Calu3 (cell line): ENCODE measurements at places on chromosomes 12 and 14. TPM values are rescaled to one million over a fixed set of nuclear protein-coding genes. Genes with fewer than 3 reads are reported as not detected.
A peak's percentile ranks its signal among the peaks of the same experiment; 100 is the strongest.

DNA sequence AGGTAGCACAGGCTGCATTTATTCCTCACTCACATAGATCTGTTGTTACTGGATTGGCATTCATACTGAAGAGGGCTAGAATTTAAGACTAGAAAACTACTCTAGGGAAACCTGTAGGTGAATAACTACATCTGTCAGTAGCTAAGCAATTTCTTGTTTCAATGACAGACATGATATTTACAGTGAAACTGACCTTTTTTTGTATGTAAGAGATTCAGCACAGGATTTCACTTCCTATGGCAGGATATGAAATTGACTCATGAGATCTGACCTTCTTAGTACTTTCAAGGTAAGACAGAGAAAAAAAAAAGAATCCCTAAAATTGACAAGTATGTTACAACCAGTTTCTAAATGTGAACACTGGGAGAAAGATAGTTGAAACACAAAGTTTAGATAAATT, 189.8 kb upstream of the SLC16A7 start:
- DNase-seq: no peak

GRCh38 chr14:106309423-106309822, 783.0 kb downstream of the TMEM121 start:
- no peak for DNase-seq

DNA sequence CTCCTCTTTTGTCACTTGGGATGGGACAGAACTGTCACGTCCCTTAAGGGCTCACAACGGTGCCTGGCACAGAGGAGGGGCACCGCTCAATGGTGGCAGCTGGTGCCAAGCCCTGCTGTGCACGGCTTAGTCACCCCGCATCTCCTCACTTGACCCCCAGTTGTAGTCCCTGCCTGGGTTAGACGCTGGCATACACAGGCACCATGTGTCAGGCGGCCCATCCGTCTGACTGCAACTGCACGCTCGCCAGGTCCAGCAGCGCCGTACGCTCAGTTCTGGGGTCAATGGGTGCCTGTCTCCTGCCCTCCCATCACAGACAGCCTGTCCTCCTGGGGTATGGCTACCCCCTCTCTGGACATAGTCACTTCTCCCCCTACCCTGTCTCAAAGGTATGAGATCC, 1.6 kb upstream of the PACS2 start:
- no peak for DNase-seq

- no peak for DNase-seq
These were observed 24.9 kb downstream of the FBXO21 start for GRCh38 chr12:117165342-117165741.

- DNase-seq: no peak
These were observed 22.2 kb downstream of the UBE2N start for GRCh38 chr12:93419388-93420034.

SMIM41 gene
- total RNA-seq: not detected in 2 replicates

GRCh38 chr12:122471324-122472226, 29.2 kb downstream of the ZCCHC8 start:
- peak; percentile 47 for DNase-seq

GRCh38 chr12:29396774-29397173, 15.8 kb upstream of the ERGIC2 start:
- DNase-seq: no peak

C14orf39 gene
- total RNA-seq: not detected in 2 replicates

MYF5 gene
- total RNA-seq: not detected in 2 replicates
